ENCODE measurements at places on chromosomes 13 and 19. TPM values are rescaled to one million over a fixed set of nuclear protein-coding genes. Genes with fewer than 3 reads are reported as not detected.

DNA sequence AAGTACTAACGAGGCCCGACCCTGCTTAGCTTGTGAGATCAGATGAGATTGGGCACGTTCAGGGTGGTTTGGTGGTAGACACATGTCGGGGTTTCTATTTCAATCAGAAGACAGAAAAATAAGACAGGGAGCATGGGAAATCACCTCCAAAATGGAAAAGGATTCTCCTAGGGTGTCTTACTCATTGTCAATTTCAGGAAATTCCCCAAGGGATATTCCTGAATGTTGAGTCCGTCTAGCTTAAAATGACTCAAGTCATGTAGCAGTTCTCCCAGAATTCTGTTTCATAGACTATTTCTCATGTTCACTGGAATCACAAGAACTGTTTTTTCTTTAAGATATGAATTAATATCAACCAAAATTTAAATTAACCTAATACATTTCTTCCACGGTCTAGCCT is 380.1 kb downstream of the EFNB2 start:
- H3K4me1 ChIP-seq = no peaks in the 10 kb centered on the region
- no peak overlapping the region for H3K27ac ChIP-seq
- no peak for DNase-seq

GRCh38 chr13:73364736-73365135 is 305.9 kb downstream of the KLF5 start:
- DNase-seq = no peak
- no peak overlapping the region for H3K27ac ChIP-seq
- H3K4me3 ChIP-seq = no peak overlapping the region

- no peaks in the 10 kb centered on the region for H3K27me3 ChIP-seq
- H3K4me1 ChIP-seq = no peaks in the 10 kb centered on the region
- DNase-seq = no peak
- no peaks in the 10 kb centered on the region for H3K36me3 ChIP-seq
- no peak overlapping the region for H3K4me3 ChIP-seq
- no peak overlapping the region for H3K27ac ChIP-seq
These were observed 92.8 kb upstream of the FARP1 start for GRCh38 chr13:98050041-98050466.

Gene AZU1
- total RNA-seq = not detected

- no peak for DNase-seq
- H3K4me3 ChIP-seq = no peak overlapping the region
- H3K4me1 ChIP-seq = peaks cover 3% of the 10 kb centered on the region
- no peaks in the 10 kb centered on the region for H3K27me3 ChIP-seq
- H3K36me3 ChIP-seq = no peaks in the 10 kb centered on the region
These were observed 98.7 kb upstream of the KLF5 start for GRCh38 chr13:72960114-72960513.

GRCh38 chr13:98390086-98390715 is 186.7 kb downstream of the STK24 start:
- H3K4me3 ChIP-seq = no peak overlapping the region
- H3K4me1 ChIP-seq = no peaks in the 10 kb centered on the region
- H3K27me3 ChIP-seq = no peaks in the 10 kb centered on the region
- no peak for DNase-seq
- H3K36me3 ChIP-seq = no peaks in the 10 kb centered on the region
- no peak overlapping the region for H3K27ac ChIP-seq

DNA sequence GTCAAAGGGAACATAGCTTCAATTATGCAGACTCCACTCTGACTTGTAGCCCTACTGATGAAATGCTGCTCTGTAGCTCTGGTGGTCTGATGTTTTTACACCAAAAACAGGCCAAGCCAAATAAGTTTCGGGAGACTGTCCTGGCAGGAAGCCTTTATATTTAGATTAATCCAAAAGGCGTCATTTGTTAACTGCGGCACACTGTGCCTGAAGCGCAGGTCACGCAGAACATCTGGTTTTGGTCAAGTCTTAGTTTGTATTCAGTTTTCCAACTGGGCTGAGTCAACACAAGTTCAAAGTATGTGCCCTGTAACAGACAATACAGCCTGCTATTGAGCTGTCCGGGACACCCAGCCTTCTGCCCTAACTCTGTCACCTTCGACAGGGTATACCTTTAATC is 154.6 kb upstream of the IPO5 start:
- no peak overlapping the region for H3K4me3 ChIP-seq
- H3K27me3 ChIP-seq = no peaks in the 10 kb centered on the region
- no peak overlapping the region for H3K27ac ChIP-seq
- no peaks in the 10 kb centered on the region for H3K4me1 ChIP-seq

DNA sequence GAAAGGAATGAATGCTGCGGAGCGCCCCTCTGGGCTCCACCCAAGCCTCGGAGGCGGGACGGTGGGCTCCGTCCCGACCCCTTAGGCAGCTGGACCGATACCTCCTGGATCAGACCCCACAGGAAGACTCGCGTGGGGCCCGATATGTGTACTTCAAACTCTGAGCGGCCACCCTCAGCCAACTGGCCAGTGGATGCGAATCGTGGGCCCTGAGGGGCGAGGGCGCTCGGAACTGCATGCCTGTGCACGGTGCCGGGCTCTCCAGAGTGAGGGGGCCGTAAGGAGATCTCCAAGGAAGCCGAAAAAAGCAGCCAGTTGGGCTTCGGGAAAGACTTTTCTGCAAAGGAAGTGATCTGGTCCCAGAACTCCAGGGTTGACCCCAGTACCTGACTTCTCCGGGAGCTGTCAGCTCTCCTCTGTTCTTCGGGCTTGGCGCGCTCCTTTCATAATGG is 8.6 kb downstream of the PDX1 start:
- no peaks in the 10 kb centered on the region for H3K4me1 ChIP-seq
- DNase-seq = no peak
- H3K27me3 ChIP-seq = no peaks in the 10 kb centered on the region
- no peak overlapping the region for H3K27ac ChIP-seq

Gene ITGBL1
- 0.89 TPM for total RNA-seq

Gene MRI1
- 78.9 TPM for total RNA-seq

DNA sequence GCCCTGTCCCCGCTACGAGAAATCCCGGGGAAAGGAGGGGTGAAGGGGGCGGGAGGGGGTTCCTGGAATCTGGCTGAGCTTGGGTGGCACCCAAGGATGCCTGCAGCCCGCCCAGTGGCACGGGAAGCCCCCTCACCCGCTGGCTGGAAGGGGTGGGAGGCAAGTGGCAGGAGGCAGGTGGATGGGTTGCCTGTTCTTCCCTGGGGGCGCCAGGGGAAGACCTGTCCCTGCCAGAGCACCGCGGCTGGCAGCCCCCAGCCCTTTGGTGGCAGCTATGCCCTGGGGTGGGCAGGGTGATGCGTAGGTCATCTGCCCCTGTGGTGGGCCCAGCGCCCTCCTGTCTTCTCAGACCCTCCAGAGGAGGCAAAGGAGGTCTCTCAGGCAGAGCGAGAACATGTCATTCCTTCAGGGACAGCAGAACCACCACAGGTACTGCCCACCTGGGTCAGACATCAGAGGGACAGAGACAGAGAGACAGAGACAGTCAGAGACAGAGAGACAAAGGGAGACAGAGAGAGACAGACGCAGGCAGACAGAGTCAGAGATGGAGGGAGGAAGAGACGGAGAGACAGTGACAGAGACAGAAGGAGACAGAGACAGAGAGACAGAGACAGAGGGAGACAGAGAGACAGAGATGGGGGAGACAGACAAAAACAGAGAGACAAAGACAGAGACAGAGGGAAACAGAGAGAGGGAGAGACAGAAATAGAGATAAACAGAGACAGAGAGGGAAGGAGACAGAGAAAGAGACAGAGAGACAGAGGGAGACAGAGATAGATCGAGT is 36.7 kb downstream of the EFNA2 start:
- no peaks in the 10 kb centered on the region for H3K4me1 ChIP-seq
- no peaks in the 10 kb centered on the region for H3K27me3 ChIP-seq
- H3K4me3 ChIP-seq = no peak overlapping the region
- DNase-seq = no peak
- H3K27ac ChIP-seq = no peak overlapping the region

Gene ZSCAN4
- total RNA-seq = not detected

Gene UQCR11
- total RNA-seq = 170 TPM

DNA sequence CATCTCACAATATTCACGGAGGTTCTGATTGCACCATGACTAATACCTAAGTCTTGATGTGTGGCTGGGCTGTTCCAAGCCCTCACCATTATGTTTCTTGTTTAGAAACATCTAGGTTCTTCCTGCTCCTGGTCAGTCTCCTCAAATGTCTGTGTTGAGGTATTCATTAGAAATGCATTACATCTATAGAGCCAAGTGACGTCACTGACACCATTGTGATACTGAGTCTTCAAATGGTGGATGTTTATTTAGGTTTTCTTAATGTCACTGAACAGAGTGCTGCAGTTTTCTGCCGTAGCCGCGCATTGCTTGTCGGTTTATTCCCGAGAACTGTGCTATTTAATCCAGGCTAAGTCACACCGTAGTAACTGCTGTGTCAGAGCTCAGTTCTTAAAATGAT is 142.4 kb upstream of the SPACA7 start:
- H3K4me3 ChIP-seq = no peak overlapping the region
- no peaks in the 10 kb centered on the region for H3K36me3 ChIP-seq
- no peaks in the 10 kb centered on the region for H3K4me1 ChIP-seq
- no peaks in the 10 kb centered on the region for H3K27me3 ChIP-seq
- DNase-seq = no peak

DNA sequence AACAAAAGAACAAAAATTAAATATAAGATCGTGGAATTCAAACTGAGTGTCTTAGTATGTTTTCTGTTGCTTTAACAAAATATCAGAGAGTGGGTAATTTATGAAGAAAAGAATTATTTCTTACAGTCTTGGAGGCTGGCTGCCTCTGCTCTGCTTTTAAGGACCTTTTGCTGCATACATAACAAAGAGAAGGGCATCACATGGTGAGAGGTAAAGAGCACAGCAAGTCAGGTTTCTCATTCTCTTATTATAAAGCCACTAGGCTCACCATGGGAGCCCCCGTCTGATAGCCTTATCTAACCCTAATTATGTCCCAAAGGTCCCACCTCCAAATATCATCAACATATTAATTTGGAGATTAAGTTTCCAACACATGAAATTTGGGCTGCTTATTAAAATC is 231.3 kb downstream of the SLITRK6 start:
- H3K4me3 ChIP-seq = no peak overlapping the region
- H3K27ac ChIP-seq = no peak overlapping the region
- DNase-seq = no peak
- H3K4me1 ChIP-seq = peaks cover 6% of the 10 kb centered on the region

DNA sequence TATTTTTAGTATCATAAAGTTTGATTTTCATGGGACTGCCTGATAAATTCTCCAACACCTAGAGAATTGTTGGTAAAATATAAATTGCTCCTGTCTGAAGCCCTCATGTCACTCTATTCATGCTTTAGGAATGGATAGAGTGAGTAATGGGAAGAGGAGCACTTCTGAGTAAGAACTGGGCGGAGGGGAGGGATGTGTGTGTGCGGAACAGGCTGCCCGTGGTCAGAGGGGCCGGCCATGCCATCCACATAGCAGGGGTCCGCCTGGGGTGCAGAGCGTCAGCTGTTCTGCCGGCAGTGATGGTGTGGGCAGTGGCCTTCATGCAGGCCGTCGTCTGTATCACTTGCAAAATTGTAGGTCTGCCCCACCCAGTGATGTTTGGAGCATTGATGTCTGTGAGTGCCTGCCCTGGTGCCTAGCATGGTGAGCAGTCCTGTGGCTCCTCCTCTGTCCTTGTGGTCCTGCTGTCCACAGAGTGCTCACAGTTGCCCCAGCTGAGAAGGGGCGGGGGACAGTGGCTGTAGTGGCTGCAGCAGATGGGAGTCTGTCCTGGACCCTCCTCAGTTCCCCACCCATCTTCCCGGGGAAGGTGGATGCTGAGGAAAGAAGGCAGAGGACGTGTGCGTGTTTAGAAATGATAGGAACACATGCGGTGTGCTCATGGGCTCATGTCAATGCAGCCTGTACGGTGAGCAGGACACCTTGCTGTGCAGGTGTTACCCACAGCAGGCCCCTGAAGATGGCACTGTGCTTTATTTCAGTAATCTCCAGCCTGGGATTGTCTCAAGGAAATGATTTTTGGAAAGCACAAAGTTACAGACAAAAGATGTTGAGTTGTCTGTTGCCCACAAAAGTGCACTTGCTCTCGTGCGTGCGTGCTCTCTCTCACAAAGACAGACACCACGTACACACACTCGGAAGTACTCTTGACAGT is 49.4 kb upstream of the TEX29 start:
- peaks cover 17% of the 10 kb centered on the region for H3K36me3 ChIP-seq
- no peak for DNase-seq
- H3K4me1 ChIP-seq = no peaks in the 10 kb centered on the region

Gene TTC9B
- not detected for total RNA-seq

DNA sequence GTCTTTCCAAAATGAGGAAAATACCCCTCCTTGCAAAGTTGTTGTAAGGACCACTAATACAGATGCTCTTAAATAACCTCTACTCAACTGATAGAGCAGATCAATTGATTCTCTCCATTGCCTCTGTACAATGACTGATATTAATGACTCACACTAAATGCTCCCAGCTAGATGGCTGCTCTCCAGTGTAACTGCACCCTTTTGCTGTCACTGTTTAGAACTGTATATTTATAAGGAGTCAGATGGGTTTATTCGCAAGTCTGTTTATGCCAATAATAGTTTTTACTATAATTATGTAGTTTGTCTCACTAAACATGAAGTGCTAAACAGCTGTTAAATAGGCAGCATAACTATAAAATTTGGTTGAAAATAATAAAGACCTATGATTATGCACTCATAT is 21.0 kb upstream of the N4BP2L1 start:
- no peak overlapping the region for H3K4me3 ChIP-seq
- peak; percentile 9 for DNase-seq
- no peaks in the 10 kb centered on the region for H3K27me3 ChIP-seq
- H3K4me1 ChIP-seq = no peaks in the 10 kb centered on the region

Gene PRTN3
- not detected for total RNA-seq

GRCh38 chr19:14318873-14319272 is 62.4 kb upstream of the ADGRE5 start:
- no peaks in the 10 kb centered on the region for H3K4me1 ChIP-seq
- no peaks in the 10 kb centered on the region for H3K27me3 ChIP-seq
- no peaks in the 10 kb centered on the region for H3K36me3 ChIP-seq
- no peak for DNase-seq
- H3K4me3 ChIP-seq = no peak overlapping the region

Gene CRX
- not detected for total RNA-seq

- H3K36me3 ChIP-seq = no peaks in the 10 kb centered on the region
- no peaks in the 10 kb centered on the region for H3K27me3 ChIP-seq
- H3K4me1 ChIP-seq = no peaks in the 10 kb centered on the region
- no peak overlapping the region for H3K27ac ChIP-seq
- H3K4me3 ChIP-seq = no peak overlapping the region
These were observed 103.2 kb downstream of the GADD45B start for GRCh38 chr19:2578901-2579677.

DNA sequence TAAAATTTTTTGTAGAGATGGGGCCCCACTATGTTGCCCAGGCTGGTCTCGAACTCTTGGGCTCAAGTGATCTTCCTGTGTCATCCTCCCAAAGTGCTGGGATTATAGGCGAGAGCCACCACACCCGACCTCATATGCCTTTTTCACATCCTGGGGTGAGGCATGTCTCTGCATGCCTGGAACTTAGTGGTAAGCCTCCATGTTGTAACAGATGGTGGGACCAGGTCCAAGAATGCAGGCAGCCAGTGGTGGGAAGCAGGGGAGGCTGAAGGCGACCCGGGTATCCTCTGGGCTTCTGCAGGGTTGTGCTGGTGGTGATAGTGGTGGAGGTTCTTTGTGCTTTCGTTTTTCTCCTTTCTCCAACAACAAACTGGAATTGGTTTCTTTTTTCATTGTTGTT is 30.1 kb upstream of the CCDC124 start:
- H3K27me3 ChIP-seq = no peaks in the 10 kb centered on the region
- H3K4me1 ChIP-seq = peaks cover 3% of the 10 kb centered on the region
- DNase-seq = no peak
- no peak overlapping the region for H3K27ac ChIP-seq

- no peaks in the 10 kb centered on the region for H3K36me3 ChIP-seq
- no peak overlapping the region for H3K4me3 ChIP-seq
- H3K4me1 ChIP-seq = no peaks in the 10 kb centered on the region
These were observed 541.4 kb upstream of the MIR17HG start for GRCh38 chr13:90806016-90806615.

Gene ANKRD24
- total RNA-seq = 1.1 TPM
